ENCODE measurements at places on chromosomes 13 and 19.

DNA sequence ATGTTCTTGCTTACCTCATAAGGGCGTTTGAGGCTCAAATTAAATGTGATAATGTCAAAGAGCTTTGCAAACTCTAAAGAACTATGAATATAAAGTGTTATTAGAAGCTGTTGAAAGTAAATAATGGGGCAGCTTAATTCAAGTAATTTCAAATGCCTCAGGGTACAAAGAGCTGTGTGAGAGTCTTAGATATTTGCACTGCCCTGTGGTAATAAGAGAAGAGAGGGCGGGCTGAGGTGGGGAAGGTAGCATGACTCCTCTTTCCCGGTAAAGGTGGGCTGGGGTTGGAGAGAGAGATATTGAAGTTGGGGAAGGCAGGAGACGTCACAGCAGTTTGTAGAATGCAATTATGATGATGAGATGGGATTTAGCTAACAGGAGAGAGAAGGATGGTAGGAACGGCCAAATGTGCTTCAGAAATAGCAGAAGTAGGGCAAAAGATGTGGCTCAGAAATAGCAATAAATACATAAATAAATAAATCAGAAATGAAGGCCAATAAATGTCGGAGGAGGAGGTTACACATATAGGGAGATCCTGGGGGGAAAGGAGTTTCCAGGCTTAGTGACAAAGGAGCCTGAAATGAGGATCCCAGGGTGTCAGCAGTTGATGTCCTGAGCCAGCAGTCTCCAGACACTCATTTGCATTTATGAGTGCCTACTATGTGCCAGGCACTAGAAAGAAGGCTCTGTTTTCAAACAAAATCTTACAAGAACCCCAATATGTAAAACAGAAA is 35.7 kb upstream of the RCBTB2 start:
- no peak for DNase-seq

DNA sequence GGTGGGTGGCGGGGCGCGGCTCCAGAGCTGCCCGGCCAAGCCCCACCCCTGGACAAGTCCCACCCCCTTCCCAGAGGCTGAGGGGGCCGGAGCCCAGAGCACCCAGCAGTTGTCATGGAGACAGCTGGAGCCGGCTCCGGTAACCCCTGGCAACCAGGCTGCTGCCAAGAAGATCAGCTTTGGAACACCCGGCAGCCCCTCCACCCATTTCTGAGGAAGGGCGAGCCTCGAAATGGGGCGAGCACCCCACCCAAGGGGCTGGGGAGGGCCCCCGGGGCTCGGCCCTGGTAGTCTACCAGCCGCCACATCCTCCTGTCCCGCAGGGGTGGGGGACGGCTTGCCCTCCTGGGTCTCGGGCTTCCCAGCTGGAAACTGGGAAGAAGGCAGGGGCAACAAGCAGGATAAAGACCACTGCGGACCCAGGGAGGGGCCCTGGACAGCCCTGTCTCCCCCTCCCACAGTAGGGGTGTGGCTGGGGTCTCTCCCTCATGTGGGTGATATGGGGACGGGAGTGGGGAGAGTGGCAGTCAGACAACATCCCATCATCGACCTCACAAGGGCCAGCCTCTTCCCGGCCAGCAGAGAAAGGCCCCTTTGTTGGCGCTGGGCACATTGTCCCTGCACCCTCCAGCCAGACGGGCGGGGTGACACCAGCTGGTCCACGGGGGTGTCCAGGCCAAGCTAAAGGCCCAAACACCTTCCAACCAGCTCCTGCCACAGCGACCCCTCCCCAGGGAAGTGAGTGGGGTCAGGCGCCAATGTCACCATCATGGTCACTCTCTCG is 1.5 kb downstream of the CERS1 start:
- DNase-seq, result no peak

DNA sequence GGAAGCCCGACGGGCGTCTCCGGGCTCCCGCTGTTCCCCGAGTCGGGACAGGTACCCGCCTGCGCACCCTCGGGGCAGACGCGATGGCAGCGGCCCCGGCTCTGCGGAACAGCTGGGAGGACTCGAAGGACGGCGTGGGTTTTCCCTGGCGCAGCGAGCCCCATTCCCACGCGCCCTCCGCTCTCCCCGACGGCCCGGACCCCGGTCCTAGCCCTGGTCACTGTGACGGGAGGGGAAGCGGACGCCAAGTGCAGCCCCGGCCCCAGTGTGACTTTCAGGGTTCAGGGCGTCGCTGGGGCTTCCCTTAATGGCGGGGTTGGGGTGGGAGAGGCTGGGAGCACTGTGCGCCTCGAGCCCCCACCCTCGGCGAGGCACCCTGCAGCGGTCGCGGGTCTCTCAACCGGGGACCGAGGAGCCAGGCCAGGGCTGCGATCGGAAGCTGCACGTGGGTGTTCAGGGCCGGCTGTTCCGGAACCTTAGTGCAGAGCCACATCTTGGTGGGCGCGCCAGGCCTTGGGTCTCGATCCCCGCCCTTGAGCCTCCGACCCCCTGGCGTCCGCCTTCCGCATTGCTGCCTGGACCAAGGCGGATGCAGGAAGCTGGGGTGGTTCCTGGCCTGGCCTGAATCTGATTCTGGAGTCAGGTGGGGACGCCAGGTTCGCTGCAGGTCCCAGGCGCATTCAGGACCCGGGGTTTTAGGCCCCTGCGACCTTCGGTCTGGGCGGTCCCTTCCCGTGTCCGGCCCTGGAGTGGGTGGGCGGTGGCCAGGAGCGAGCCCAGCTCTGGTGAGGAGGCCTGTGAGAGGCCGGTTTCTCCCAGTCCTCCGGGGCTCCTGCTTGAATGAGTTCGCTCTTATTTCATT is 3.5 kb downstream of the LGALS7B start:
- peak; percentile 83 for DNase-seq

GRCh38 chr19:39171479-39172465 is 25.0 kb upstream of the NCCRP1 start:
- DNase-seq, result no peak

DNA sequence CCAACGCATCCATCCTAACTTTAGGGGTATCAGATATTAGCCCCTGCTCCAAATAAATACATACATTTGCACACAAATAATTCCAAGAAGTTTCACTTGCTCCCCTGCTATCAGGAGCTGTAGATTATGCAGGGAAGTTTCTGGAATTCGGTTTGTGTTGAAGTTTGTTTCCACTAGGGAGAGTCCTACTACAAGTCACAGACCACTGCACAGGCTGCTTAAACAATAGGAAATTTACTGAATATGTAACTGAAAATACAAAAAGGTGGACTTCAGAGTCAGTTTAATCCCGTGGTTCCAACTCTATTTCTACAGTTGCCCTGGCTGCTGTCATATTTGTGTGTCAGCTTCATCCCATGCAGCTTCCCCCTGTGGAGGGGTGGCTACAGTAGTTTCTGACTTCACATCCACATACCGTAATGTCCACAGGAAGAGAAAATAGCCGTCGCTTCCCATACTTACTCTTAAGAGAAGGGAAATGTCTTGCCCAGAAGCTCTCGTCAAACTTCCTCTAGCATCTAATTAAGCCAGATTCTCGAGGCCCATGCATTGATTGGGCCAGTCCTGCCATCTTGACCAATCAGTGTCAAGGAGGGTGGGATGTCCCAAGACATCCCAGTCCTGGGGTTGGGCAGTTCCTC is 286.6 kb downstream of the COG6 start:
- no peak for DNase-seq

DNA sequence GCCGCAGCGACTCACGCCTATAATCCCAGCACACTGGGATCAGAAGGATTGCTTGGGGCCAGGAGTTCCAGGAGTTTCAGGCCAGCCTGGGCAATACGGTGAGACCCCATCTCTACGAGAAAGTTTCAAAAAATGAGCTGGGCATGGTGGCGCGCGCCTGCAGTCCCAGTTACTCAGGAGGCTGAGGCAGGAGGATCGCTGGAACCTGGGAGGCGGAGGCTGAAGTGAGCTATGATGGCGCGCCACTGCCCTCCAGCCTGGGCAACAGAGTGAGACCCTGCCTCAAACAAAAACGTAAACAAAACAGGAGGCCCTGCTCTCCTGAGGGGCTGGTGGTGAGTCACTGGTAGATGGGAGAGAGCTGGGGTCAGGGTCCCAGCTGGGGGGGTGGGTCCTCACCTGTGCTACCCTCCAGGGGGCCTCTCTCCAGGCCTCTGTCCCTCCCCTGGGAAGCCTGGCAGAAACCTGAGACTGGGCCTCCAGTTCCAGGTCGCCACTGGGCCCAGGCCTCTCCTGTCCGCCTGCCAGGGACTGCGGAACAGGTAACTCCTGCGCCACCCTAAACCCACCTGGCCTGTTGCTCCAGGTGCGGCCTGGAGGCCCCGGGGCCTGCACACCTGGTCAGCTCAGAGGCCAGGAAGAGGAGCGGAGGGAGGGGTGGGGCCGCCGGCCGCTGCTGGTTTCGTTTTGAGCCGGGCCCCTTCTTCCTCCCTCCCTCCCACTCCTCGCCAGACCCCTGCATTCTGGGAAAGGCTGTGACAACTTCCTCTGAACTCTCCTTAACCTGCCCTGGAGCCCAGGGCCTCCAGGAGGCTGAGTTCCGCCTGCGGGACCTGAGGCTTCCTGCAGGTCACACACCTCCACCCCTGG is 17.2 kb upstream of the ZBTB7A start:
- peak; percentile 84 for DNase-seq

GRCh38 chr19:19997656-19998268 is 41.5 kb downstream of the ZNF682 start:
- DNase-seq, result peak; percentile 1

DNA sequence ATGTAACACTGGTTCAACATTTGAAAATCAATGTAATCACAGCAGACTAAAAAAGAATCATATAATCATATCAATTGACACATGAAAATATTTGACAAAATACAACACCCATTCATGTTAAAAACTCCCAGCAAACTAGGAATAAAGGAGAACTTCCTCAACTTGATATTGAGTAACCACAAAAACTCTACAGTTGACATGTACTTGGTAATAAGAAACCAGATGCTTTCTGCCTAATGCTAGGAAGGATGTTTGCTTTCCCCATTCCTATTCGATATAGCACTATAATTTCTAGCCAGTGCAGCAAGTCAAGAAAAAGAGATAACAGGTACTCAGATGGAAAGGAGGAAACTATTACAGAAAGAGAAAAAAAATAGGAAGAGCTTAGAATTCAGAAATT is 26.9 kb downstream of the UFM1 start:
- DNase-seq, result no peak

DNA sequence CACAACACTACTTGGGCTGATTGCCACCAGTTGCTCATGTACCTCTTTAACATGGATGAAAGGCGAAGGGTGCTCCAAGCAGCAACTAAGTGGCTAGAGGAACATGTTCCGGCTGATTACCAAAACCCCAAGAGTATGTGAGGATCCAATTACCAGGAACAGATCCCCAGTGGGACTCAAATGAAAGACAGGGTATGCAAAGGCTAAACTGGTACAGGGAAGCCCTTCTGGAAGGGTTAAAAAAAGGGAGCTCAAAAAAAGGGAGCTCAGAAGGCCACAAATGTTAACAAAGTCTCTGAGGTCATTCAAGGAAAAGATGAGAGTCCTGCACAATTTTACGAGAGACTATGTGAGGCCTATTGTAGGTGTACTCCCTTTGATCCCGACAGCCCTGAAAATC is 604.7 kb downstream of the UQCRFS1 start:
- DNase-seq, result no peak

GRCh38 chr13:112782429-112783010 is 92.7 kb downstream of the ATP11A start:
- no peak for DNase-seq

Measured in HT-29 (cell line).